ENCODE measurements at places on chromosomes 3 and 15.

- no peak for DNase-seq
Measured at GRCh38 chr15:57205996-57206395, 170.3 kb upstream of the CGNL1 start.

DNA sequence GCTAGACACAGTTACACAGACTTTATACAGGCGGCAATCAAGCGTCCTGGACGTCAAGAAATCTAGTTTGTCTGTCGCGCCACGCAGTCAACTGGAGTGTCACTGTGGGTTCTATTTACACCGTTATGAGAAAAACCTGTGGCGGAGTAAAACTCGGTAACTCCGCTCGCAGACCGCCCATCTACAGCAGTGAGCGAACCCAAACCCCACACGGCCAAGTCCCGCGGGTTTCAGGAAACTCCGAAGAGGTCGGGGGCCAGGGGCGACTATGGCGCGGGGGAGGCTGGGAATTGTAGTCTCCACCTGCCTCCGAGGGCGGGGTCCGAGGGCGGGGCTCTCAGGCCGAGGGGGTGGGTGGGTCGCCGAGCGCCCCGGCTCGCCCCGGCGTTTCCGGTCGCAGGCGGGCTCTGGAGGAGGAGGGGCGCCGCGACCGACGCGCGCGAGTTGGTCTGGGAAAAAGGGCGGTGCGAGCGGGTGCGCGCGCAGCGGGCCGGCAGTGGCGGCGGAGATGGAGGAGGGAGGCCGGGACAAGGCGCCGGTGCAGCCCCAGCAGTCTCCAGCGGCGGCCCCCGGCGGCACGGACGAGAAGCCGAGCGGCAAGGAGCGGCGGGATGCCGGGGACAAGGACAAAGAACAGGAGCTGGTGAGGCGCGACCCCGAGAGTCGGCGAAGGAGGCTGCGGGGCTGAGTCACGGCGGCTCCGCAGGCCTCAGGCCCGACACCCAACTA is at the start of gene PSMD2:
PSMD2 (plus strand) TSS at position 483 of the 729 bp plus-strand sequence; CDS start at position 509, 26 bp downstream.
- DNase-seq = peak; percentile 97

- no peak for DNase-seq
Measured at GRCh38 chr15:82805994-82806406, at the start of gene FSD2. Gene FSD2 (minus strand): TSS chr15:82806069. CDS start chr15:82787390, 18,679 bp downstream.

DNA sequence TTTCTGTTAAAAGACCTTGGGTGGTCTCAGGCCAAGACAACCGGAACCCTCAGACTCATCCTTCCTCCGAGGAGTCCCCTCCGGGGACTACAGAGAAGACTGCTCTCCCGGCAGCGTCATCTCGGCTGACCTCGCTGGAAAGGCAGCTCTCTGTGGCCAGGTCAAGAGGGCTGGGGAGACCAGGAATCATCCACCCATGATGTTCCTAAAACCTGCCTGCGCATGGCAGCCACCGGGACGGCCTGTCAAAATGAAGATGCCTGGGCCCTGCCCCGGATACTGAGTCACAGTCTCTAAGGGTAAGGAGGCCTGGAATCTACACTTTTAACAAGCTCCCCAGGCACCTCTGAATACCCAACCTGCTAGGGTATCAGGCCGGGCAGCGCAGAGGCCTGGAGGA is 78.6 kb downstream of the RPN1 start:
- DNase-seq = no peak

DNA sequence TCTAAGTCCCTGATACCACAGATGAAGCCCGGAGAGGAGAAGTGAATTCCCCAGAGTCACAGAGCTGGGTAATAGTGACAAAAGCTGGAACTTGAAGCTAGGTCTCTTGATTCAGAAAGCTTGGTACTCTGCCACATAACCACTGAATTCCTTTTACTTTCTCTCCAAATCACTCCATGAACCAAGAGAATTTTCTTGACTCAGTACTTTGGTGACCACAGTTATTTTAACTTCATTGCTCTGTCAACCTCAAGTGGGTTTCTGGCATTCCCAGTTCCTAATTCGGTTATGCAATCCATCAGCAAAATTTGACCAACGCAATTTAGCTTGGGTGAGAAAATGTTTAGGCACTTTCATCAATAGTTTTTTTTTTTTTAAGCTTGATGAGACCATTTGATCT is 61.0 kb upstream of the PPARG start:
- peak; percentile 77 for DNase-seq

DNA sequence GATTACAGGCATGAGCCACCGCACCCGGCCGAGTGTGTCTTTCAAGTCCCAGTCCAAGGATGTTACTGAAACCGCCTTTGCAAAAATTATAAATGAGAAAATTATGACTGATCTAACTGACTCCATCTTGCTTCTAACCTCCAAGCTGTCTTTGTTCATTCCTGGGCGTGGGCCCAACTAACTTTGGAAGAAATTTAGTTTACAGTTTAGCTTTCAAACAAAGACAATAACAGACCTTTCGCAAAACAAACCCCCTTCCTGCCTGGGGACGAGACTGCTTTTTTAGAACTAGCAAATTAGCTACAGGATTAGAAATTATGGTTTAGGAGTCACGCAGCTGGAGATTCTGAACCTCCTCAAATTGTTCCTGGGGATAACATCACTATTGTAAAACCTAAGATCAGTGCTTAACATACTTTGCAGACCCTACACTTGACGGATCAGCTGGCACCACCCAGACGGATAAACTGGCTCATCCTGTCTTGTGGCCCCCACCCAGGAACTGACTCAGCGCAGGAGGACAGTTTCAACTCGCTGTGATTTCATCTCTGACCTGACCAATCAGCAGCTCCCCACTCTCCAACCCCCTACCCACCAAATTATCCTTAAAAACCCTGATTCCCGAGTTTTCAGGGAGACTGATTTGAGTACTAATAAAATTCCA is 23.8 kb downstream of the NANOGP8 start:
- peak; percentile 35 for DNase-seq

- peak; percentile 35 for DNase-seq
Measured at GRCh38 chr3:25747033-25747432, 36.2 kb downstream of the NGLY1 start.

DNA sequence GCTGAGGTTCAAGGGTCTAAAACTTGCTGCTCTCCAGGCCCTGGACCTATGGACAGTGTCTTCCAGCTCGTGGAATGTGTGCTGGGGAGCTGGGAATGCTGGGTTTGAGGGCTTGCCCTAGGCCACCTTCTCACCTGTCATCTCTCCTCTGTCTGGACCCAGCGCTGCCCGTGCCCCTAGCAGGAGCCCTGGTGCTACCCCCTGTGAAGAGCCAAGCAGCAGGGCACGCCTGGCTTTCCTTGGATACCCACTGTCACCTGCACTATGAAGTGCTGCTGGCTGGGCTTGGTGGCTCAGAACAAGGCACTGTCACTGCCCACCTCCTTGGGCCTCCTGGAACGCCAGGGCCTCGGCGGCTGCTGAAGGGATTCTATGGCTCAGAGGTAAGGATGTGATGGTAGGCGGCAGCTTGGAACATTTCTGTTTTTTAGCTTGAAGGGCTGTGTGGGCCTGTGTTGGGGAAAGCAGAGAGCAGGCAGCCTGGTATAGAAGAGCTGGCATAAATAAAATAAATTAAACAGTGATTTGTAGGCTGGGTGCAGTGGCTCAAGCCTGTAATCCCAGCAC is 5.1 kb downstream of the CHRD start:
- no peak for DNase-seq

- DNase-seq = no peak
Measured at GRCh38 chr15:68083463-68083862, 29.3 kb downstream of the PIAS1 start.

DNA sequence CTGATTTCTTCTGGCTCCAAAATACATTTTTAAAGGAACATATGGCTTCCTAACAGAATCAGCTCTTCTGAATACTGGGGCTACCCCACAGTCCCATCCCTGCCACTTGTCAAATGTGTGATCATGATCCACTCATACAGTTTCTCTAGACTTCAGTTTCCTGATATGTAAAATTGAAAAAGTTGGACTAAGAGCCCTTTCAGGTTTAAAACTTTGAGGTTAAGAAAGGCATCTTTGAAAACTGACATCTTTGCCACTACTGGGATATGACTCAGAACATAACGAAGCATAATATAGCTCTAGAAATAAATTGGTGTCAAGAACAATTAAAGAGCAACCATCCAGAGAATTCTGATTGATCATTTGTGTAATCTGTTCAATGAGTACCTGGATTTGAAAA is 248.3 kb downstream of the IL5RA start:
- DNase-seq = no peak
